ENCODE measurements at places on chromosomes 3 and 15.

- no peak for DNase-seq
Measured at GRCh38 chr3:11640009-11640673, 3.6 kb downstream of the VGLL4 start.

GRCh38 chr15:96252148-96252547 is 78.4 kb upstream of the NR2F2 start:
- no peak for DNase-seq

GRCh38 chr3:106446271-106446670 is 577.5 kb upstream of the CBLB start:
- DNase-seq, result no peak

GRCh38 chr3:58059349-58060321 is 51.4 kb downstream of the FLNB start:
- no peak for DNase-seq

DNA sequence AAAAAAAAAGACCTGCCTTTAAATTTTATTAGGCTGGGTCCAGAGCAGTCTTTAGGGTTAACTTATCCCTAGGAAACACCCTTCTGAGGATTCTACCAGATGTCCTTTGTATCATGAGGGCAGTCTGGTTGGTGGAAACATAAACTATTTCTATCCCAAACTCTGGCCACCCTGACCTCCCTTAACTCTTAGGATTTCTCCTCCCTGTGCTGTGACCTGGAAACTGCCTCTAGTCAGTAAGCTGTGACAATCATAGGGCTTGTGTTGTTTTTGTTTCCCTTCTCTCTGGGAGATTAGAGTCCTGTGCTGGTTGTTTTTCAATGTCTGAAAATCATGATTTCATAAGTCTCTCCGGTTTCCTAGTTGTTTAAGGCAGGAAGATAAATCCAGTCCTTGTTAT is 78.1 kb downstream of the TNFAIP8L3 start:
- no peak for DNase-seq

DNA sequence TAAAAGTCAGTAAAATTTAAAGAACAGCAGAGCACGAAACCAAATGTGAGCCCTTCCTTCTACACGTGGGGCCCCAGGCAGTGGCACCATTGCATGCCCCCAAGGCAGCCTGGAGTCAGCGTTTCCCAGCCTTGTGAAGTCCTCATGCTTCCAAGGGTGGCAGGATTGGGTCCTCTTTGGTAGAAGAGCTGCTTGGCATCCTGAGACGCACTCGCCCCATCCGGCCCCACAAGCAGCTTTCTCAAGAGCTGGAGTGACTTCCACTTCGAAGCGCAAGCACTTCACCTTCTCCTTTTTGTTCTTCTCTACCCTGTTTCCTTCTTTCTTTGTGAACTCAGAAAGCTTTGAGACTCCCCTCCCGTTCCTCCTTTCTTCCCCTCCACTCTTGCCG is 34.7 kb downstream of the ZNF710 start:
- peak; percentile 55 for DNase-seq

DNA sequence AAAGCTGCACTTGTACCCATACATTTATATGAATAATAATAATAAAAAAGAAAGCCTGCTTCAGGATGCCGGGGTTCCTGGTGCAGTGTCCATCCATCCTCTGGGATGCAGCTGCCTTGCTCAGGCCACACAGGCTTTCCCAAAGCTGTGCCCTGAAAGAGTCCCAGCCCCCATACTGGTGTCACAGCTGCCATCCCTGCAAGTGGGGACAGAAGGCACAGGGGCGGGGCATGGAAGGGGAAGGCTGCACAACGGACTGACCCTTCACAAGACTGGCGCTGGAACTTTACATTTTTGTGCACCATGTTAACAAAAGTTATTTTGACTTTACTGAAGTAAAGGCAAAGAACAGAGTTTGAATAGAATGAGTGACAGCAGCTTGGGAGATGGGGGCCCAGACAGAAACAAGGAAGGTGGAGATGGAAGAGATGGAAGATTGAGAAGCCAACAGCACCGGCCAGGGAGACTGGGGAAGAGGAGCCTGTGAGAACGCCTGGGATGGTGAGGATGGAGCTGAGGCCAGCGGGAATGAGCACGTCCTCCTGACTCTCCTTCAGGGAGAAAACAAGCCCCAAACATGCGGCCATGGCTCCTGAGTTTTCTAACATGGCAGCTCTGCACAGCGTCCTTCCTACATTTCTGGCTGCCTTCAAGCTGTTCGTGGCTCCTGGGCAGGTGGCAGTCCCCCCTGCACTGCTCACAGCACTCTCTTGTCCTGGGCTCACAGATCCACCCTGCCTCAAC is 73.1 kb downstream of the ABTB1 start:
- DNase-seq, result no peak

DNA sequence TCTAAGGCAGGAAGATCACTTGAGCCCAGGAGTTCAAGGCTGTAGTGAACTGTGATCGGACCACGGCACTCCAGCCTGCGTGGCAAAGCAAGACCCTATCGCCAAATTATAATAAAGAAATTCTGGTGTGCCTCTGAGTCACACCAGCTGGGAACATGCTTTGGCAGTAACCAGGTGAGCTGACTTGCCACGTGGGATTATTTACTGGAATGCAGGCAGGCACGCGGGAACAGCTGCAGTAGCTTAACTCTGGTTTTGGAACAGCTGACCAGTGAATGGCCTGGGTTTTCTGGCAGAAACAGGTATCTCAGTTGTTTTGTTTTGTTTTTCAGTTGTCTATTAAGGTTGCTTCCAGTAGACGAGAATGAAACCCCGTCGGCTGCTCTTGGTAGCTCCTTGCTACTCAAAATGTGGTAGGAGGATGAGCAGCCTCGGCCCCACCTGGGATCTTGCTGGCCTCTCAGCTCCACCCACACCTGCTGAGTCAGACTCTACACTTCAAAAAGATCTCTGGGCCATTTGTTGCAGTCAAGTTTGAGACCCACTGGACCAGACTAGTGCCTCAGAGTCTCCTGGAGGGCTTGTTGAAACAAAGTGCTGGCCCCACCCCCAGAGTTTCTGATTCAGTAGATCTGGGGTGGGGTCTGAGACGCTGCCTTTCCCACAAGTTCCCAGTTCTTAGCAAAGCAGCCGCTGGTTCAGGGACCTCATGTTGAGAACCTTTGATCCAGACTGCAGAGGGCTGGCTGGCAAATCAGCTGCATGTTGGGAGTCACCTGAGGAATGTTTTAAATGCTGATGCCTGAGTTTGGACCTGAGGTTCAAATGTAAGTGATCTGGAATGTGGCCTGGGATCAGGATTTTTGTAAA is 26.6 kb downstream of the IDH2 start:
- no peak for DNase-seq

GRCh38 chr15:84951736-84952135 is 29.9 kb upstream of the PDE8A start:
- no peak for DNase-seq

GRCh38 chr3:27134171-27134796 is 234.9 kb downstream of the NEK10 start:
- DNase-seq, result peak; percentile 62

DNA sequence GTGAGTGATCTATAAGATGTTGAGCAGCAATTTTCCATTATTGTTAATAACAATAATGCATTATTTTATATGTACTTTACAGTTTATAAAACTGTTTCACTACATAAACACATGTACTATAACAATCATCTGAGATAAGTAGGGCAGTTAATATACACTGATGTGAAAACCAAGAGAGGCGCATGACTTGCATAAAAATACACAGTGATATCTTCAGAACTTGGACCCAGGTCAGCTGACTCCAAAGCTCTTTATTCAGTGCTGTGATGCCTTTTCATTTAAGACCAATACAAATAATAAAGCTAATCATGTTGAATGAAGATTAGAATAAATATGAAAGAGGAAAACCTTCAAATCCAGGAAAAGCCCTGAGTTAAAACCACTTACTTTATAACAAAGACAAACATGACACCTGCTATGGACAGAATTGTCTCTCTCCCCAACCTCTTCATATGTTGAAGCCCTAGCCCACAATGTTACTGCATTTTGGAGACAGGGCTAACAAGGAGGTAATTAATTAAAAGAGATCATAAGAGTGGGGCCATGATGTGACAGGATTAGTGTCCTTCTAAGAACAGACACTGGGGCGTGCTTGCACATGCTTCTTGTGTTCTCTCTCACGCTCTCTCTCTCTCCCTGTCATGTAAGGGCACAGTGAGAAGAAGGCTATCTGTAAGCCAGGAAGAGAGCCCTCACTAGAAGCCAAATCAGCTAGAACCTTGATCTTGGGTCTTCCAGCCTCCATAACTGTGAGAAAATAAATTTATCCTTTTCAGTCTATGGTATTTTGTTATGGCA is 55.8 kb upstream of the TSPAN3 start:
- no peak for DNase-seq

GRCh38 chr15:65913631-65914199 is 44.4 kb downstream of the RAB11A start:
- DNase-seq, result no peak

DNA sequence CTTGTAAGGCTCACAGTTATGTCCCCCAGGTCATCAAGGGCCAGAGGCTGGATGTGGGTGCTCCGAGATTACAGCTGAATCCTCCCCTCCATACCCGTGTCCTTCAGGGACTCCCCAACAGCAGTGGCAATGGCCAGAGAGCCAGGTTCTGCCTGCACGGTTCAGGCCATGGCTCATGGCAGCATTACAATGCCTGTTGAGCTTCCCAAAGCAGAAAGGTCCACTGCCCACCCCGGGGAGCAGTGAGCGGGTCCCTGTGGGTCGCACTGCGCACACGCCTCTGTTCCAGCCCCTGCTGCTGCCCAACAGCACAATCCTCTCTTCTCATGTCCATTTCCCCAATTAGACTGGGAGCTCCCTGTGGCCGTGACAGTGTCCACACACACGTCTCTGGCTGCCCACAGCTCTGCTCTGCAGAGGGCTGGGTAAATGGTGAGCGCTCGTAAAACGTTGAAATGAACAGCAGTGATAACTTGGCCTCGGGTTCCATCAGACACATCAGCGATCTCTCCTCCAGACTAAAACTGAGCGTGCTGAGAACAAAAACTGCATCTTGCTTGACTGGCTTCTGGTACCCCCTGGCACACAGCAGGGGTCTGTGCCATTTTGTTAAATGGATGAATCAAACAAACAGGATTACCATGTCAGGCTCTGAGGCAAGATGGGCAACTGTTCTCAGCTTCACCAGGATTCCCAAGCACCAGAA is 80.4 kb downstream of the VGLL4 start:
- DNase-seq, result no peak

GRCh38 chr15:39092761-39093160 is 488.1 kb upstream of the THBS1 start:
- no peak for DNase-seq

DNA sequence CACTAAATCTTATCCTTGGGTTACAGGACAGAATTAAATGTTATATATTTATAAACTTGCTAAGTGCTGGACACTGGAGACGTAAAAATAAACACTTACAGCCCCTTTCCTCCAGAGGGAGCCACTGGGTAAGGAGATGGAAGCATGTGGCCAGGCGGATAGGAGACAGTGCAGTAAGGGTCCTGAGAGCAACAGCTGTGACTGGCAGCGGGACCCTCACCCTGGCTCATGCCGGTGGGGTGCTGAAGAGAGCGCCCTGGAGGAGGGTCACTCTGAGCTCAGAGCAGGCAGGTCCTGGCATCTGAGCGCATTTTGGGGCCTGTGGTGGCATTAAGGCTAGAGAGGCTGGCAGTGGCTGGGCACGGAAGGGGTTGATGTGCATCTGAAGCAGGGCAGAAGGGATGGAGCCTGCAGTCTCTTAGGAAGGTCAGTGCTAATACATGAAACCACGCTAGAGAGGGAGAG is 16.0 kb downstream of the SEC61A1 start:
- peak; percentile 72 for DNase-seq

DNA sequence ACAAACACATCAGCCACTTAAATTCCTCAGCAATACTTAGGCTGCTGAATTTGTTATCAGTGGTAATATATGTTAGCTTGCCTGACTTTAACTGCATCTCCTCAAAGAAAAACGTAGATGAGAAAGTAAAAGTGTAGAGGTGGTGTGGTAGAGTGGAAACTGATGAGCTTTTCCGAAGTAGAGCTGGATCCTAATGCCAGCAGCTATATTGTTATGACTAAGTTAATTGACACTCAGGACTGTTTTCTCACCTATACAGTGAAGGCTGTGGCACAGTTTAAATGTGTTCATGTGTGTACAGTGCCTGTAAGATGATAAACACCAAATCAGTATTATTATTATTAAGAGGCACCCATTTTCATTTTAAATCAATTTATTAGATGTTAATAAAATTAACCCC is 174.9 kb downstream of the TNIK start:
- no peak for DNase-seq

GRCh38 chr3:99315896-99316295 is 322.5 kb upstream of the COL8A1 start:
- no peak for DNase-seq

DNA sequence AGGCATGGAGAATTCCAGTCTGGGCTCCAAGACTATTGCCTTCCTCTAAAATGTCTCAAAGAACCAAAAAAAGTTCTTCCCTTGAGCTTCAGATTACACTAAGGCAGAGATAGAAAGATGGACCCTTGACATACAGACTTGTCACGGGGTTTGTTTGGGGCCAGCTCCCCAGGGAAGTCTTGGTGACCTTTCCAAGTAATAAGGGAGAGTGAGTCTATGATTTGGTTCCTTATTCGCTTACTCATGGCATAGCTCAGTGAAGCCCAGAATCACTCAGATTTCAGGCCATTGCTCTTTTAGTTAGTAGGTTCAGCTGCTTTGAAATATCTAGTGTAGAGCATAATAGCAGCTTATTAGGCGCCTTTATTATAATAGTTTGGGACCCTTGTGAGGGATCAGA is 90.3 kb downstream of the PLCL2 start:
- no peak for DNase-seq

DNA sequence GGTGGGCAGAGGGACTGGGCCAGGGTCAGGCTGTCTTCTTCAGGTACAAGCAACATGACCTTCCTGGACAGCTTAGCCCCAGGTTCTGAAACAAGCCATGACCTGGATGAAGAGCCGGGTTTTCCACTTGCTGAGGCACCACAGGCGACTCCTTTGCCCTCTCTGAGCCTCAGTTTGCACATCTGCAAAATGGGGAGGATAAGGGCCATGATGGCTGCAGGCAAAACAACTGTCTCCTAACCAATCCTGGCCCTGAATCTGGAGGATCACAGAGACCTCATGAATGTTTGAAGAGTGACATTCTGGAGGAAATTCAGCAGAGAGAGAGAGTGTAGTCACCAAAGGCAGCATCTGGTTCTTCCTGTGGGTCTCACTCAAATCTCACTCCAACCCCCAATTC is 8.0 kb downstream of the SLC6A1 start:
- DNase-seq, result no peak

DNA sequence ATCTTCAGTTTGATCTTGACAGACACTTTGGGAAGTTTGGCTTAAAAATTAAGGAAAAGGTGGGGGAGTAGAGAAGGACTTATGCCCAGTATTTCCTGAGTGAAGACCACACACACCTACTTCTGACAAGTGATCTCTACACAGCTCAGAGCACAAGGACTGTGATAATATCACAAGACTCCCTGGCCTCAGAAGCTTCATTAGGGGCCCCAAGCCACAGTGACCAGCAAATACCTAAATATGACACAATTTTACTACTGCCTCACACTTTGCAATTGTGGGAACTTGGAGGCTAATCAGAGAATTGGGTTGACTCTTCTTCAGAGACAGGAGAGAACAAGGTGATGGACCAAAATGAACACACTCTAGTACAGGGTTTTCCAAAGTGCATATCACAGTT is 2.6 kb downstream of the ILDR1 start:
- no peak for DNase-seq
